NCI-H460 (cell line): ENCODE measurements at places on chromosomes 6 and 20.
A peak's percentile ranks its signal among the peaks of the same experiment; 100 is the strongest.

DNA sequence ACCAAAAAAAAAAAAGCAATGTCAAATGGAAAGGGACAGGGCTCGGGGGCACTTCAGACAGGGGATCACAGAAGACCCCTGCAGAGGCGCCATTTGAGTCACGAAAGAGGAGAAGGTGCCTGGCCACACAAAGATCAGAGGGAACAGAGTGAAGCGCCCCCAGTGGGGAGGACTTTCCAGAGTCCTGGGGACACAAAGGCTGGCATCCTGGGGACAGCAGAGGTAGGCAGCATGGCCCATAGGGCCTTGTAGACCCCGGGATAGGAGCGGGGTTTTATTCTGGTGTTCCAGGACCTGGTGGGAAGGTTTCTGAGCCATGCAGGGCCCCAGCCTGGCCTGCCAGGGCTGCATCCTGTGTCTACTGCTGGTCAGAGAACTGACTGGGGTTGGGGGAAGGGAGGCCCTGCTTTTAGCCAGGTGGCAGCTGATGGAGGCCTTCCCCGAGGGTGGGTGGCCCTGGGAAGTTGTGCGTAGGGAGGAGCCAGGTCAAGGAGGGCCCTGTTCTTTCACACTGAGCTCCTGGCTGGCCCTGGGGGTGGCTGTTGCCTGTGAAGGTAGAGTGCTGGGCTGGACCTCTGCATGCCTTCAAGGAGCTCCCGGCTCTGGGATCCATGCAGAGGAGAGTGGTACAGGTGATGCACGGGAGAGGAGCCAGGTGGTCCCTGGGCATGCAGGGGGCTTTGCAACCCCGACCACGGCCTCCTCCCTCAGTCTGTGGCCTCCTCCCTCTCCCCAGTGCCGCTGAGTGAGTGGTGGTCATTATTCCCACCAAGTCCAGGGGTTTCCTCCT lies 117.9 kb downstream of the CDH4 start:
- no peak for DNase-seq

DNA sequence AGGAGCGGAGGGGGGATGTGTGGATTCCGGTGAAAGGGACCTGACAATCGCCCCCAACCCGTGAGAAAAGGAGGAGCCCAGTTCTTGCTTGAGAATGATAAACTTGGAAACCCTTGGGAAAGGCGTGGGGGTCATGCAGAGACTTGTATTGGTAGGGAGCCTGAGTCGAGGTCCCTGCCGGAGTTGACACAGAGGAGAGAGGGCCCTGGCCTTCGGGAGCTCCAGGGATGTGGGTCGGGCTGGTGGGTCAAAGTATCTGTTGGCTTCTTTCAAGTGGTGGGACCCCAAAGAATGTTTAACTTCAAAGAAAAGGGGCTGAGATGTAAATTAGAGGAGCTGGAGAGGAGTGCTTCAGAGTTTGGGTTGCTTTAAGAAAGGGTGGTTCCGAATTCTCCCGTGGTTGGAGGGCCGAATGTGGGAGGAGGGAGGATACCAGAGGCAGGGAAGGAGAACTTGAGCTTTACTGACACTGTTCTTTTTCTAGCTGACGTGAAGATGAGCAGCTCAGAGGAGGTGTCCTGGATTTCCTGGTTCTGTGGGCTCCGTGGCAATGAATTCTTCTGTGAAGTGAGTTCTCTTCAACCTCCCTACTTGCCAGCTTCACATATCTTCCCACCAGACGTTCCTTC lies 571 bp downstream of the CSNK2B start:
- no peak for DNase-seq

DNA sequence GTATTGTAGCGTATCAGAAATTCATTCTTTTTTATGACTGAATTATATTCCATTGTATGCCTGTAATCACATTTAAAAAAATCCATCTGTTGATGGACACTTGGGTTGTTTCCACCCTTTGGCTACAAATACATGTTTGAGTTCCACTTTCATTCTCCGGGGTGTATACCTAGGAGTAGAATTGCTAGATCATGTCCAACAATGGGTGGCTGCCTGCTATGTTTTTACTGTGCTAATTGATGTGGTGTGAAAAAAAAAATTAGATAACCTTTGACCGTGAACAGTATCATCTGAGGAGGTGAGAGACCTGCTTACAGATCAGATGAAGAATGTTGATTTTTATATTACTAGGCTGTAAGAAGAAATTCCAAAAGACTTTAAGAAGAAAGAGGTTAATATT lies 37.1 kb downstream of the TOP1 start:
- DNase-seq, result no peak

GRCh38 chr20:53944796-53945195 lies 125.6 kb downstream of the BCAS1 start:
- no peak for DNase-seq

- DNase-seq, result no peak
Measured at GRCh38 chr6:40990301-40990700, 48.7 kb downstream of the UNC5CL start.

DNA sequence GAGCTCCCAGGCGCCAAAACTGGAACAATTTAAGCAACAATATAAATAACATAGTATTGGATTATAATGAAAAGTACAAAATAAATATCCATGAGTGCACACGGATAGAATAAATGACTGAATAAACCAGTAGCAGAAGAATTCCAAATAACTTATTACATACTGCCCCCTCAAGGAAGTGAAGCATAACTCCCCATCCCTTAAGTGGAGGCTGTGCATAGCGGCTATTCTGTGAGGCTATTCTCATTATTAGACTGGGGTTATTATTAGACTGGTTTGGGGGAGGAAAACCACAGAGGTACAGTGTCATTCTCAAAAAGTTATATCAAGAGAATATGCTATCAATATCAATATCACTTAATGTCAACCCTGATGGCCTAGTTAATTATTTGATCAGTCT lies 94.4 kb upstream of the SIRPA start:
- peak; percentile 23 for DNase-seq

GRCh38 chr6:2857580-2858337 lies 16.1 kb upstream of the SERPINB1 start:
- peak; percentile 63 for DNase-seq

DNA sequence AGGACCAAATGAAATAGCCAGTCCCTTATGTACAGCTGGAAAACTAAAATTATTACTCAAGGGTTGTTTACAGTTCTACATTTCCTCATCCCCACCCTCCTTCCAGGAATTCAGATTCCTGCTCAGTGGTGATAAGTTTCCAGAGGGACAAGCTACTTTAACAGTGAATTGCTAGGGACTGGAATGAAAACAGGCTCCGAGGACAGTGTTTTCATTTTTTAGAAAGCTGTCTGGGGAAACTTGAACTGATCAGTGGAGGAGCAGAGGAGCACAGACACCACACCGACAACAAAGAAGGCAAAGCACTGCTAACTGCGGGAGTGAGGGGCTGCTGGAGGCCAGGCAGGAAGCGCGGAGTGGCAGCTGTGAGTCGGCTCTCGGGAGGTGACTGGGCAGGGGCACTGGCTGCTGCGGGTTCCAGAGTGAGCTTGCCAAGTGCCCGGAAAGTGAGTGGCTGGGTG lies 322.2 kb downstream of the ESR1 start:
- no peak for DNase-seq

- peak; percentile 37 for DNase-seq
Measured at GRCh38 chr6:4805553-4806336, 29.5 kb downstream of the CDYL start.

DNA sequence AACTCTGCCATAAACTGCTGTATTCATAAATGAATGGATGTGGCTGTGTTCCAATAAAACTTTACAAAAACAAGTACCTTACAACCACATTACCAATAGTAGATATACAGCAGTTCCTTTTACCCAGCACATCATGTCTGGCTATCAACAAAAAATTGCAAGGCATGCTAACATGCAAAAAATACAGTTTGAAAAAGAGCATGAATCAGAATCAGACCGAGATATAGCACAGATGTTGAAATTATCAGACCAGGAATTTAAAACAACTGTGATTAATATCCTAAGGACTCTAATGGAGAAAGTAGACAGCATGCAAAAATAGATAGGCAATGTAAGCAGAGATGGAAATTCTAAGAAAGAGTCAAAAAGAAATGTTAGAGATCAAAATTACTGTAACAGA lies 8.4 kb upstream of the NUS1 start:
- DNase-seq, result no peak

- no peak for DNase-seq
Measured at GRCh38 chr6:31210123-31210522, 39.6 kb upstream of the POU5F1 start.

- DNase-seq, result no peak
Measured at GRCh38 chr6:163530406-163530805, 115.9 kb downstream of the QKI start.

DNA sequence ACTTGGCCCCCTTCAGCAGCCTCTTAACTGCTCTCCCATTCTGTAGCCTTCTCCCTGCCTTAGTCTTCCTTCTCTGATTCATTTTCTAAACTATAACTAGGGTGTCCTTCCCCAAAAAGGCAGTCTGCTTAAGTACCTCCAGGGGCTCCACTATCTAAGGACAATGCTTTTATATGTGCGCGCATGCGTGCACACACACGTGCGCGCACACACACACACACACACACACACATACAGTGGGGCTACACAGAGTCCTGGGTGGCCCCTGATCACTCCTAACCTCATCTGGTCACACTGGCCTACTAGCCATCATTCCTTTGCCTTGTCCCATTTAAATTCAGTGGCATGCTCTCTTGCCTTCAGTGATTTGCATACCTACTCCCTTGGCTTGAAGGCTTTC lies 654.3 kb upstream of the CHD6 start:
- DNase-seq, result no peak

DNA sequence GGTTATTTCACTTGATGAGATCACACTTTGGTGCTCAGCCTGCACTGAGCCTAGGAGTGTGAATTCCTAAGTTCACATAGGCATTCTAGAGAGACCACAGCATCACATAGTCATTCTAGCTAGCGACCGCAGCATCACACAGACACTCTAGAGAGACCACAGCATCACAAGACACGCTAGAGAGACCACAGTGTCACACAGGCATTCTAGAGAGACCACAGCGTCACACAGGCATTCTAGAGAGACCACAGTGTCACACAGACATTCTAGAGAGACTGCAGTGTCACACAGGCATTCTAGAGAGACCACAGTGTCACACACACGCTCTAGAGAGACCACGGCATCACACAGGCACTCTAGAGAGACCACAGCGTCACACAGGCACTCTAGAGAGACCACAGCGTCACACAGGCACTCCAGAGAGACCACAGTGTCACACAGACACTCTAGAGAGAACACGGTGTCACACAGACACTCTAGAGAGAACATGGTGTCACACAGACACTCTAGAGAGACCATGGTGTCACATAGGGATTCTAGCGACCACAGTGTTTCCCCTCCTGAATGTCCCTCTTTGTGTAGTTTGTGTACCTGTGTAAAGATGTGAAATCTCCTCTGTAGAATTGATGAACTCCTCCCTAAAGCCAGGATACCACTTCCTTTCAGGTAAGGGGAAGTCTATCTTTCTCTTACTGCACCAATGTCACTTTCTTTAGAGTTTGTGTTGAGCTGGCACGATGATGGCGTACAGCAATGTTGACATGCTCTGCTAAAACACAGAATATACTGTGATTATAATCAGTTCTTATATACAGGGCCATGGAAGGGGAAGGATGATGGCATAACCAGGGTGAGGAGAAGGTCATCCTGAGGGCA lies 169.4 kb downstream of the ZDHHC14 start:
- no peak for DNase-seq

GRCh38 chr6:10555625-10556309 lies 34.6 kb downstream of the GCNT2 start:
- DNase-seq, result no peak

GRCh38 chr6:135322427-135323201 lies 141.5 kb downstream of the MYB start:
- no peak for DNase-seq

- no peak for DNase-seq
Measured at GRCh38 chr6:15077006-15077405, 168.9 kb upstream of the JARID2 start.

DNA sequence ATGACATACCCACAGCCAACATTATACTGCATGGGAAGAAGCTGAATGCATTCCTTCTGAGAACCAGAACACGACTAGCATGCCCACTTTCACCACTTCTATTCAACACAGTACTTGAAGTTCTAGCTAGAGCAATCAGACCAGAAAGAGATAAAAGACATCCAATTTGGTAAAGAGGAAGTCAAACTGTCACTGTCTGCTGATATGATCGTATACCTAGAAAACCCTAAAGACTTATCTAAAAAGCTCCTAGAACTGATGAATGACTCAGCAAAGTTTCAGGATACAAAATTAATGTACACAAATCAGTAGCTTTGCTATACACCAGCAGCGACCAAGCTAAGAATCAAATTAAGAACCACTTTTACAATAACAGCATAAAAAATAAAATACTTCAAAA lies 60.5 kb downstream of the EYS start:
- no peak for DNase-seq

DNA sequence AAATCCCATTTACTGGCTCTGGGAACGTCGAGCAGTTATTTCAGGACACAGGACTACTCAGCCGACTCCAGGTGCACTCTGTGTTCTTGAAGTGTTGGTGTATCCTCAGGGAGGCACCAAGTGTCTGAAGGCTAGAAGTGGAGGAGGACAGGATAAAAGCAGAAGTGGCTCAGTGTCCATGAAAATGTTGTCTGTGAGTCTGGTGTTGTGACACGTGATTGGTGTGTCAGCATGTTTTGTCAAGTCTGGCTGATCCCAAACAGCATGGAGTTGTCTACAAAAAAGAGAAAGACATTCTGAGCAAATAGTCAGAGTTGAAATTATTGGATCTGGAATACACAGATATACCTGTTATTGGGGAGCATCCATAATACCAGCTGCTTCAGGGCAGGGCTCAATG lies 30.3 kb downstream of the SCGN start:
- DNase-seq, result no peak

GRCh38 chr6:168280020-168280898 lies 39.3 kb downstream of the DACT2 start:
- DNase-seq, result no peak

DNA sequence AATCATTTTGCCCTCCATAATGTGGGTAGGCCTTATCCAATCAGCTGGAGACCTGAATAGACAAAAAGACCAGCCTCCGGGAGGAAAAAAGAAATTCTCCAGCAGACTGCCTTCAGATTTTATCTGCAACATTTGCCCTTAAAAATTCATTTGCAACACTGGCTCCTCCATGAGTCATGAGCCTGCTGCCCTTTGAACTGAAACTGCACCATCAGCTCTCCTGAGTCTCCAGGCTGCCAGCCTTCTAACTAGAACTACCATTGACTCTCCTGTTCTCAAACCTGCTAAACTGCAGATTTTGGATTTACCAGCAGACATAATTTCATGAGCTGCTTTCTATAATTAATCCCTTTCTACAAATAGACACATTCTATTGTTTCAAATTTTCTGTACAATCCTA lies 223.9 kb upstream of the THEMIS start:
- no peak for DNase-seq

DNA sequence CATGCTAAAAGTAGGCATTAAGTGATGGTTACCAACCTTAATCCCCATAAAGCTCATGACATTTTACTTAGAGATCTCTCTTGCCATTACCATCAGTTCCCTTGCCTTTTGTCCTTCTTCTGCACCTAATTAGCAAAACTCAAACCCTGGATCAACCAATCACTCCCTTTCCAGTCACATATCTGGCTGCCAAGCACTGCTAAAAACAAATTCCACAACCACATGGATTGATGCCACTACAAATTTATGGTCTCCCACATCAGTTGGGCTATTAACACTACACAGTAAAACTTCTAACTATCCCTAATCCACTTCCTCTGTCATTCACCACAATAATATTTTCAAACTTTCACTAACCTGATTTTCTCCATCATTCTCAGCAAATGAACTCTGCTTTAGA lies 54.3 kb upstream of the RNF146 start:
- DNase-seq, result no peak
